Fibroblast of skin of scalp (primary cell): ENCODE measurements at places on chromosomes 5 and 9.

GRCh38 chr9:80995759-80996158 is 693.6 kb downstream of the TLE1 start:
- peak; percentile 60 for DNase-seq

- no peak for DNase-seq
These were observed 21.6 kb downstream of the FBLL1 start for GRCh38 chr5:168550656-168551055.

DNA sequence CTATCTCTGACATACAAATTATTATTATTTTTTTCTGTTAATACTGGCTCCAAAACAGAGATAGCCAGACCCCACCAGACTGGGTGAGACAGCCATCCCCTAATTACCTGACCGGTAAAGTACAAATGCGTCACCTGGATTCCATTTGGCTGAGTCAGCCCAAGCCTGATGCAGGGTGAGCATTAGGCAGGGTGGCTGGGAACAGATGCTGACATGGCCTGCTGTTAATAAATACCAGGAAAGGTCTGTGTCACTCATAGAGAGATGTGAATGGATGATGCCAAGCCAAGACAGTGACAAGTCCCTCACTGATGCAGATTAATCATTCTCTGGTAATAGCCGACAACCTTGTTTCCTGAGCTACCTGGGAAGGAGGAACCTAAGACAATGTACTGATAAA is 183.5 kb downstream of the TRIM32 start:
- DNase-seq: no peak

GRCh38 chr9:131808291-131808690 is 68.4 kb upstream of the RAPGEF1 start:
- no peak for DNase-seq
